ENCODE measurements at places on chromosomes 4 and X.

DNA sequence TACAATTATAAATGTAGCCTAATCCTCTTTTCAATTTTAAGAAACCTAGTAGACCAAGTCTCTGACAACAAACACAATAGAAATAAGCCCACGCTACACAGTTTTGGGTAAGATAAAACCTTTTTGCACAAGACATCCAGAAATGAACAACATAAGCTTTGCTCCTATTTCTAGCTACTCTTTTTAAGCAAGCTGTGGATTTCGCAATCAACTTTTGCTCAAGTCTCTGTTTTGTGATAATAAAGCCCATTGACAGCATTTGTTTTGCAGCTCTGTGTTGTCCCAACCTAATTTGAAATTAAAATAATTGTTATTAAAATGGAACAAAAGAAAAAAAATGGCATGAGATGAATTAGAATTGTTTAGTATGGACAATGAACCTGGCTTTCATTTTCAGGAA, 287.9 kb upstream of the PUDP start:
- no peak for DNase-seq

DNA sequence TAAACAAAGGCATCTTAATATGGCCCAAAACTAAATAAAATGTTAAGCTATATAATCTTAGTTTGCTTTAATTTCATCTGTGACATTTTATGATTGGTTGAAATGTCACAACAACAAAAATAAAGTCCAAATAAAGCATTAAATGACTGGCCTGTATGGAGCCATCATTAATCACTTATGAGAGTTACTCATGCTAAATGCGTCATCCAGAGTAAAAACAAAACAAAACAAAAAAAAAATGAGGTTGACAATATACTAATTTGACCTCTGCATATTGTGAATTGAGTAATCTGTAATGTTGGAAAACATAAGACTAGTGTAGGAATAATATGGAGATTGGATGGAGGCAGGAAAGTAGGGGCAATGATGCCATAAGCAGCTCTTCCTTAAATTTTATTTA, 139.7 kb downstream of the MAPK10 start:
- DNase-seq = no peak

GRCh38 chr4:38663801-38664705, at the start of gene KLF3:
Gene KLF3, plus strand, starts transcription at chr4:38664199. Its CDS starts 16,427 bp downstream, at chr4:38680626.
- DNase-seq = no peak

GRCh38 chrX:1491851-1492349, 39.2 kb upstream of the ASMTL start:
- no peak for DNase-seq

GRCh38 chrX:134745636-134746409, 87.6 kb upstream of the PLAC1 start:
- DNase-seq = no peak

DNA sequence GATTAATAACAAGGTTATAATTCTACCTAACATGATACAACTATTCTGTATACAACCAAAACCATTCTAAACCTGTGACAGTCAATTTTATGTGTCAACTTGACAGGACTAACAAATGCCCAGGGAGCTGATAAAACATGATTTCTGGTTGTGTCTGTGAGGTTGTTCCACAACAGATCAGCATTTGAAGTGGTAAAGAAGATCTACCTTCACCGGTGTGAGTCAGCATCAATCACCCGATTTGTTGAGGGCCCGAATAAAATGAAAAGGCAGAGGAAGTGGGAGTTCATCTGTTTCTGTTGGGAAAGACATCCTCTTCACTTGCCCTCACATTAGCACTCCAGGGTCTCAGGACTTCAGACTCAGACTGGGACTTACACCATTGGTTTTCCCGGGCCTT, 187.9 kb downstream of the MAB21L2 start:
- DNase-seq = no peak

DNA sequence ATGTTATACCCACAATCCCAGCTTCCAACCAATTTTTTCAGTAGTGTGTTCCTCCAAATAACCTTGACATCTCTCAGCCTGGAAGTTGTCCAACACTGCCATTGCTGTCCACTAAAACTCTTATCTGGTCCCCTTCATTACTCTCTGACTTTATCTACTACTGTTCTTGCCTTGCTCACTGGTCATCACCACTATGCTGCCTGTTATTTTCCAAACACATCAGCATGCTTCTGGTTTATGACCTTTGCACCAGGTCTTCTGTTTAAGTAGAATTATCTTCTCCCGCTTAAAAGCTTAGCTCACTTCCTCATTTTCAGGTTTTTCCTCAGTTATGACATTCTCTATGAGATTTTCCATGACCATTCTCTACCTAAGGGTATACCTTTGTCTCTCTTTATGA, 5.5 kb downstream of the ELMOD2 start:
- DNase-seq = no peak

DNA sequence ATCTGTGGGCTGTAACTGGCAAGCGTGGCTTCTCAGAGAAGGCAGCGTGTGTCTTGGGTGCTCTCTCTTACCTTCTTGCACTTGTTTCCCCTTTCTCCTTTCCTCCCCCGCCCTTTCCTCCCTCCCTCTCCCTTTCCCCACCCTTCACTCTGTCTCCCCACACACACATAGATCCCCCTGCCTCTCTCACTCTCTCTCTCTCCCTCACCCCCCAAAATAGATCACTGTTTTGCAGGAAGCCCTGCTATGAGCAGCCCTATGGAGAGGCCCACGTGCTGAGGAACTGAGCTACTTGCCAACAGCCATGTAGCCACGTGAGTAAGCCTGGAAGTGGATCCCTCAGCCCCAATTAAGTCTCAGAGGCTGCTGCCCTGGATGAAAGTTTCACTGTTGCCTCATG, 4.3 kb upstream of the PNMA6E start:
- no peak for DNase-seq

- peak; percentile 25 for DNase-seq
These were observed 88.2 kb upstream of the USP9X start for GRCh38 chrX:40996886-40997530.

- DNase-seq = no peak
These were observed 42.0 kb downstream of the MAP7D3 start for GRCh38 chrX:136209016-136209738.

DNA sequence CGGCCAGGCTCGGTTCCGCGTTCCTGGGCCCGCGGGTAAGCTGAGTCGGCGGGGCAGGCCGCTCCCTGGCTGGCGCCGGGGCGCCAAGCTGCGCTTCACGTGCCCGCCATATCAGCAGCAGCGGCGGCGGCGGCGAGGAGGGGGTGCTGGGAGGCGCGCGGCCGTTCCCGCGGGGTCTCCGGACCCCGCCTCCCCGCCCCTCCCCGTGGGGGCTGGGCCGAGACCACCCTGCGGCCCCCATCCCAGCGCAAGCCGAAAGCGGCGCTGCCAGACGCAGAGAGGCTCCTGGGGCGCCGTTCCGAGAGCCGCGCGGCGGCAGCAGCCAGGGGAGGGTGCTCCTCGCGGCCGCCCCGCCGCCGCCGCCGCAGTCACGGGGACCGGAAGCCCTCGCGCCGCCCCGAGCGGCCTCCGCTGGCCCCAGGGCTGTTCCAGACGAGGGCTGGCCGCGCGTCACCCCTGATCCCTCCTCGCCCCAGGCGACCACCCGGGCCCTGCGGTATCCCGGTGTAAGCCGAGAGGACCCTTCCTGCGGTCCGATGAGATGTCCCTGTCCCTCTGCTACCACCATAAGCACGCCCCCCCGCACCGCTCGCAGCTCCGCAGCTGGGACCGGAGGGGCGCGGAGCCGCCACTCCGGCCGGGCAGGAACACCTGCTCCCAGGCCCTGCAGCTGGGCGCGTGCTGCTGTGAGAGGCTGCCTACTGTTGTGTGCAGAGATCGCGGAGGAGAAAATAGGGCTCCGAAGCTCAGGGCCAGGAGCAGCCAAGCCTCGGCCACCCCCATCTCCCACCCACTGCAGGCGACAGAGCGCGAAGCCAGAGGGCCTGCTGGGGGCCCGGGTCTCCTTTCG, 7.5 kb upstream of the BCOR start:
- no peak for DNase-seq

- no peak for DNase-seq
These were observed 5.3 kb downstream of the FBXW7 start for GRCh38 chr4:152530600-152530999.

- no peak for DNase-seq
These were observed 166.7 kb downstream of the FAT4 start for GRCh38 chr4:125481334-125482045.

GRCh38 chrX:113741744-113742143, 842.1 kb upstream of the HTR2C start:
- no peak for DNase-seq

DNA sequence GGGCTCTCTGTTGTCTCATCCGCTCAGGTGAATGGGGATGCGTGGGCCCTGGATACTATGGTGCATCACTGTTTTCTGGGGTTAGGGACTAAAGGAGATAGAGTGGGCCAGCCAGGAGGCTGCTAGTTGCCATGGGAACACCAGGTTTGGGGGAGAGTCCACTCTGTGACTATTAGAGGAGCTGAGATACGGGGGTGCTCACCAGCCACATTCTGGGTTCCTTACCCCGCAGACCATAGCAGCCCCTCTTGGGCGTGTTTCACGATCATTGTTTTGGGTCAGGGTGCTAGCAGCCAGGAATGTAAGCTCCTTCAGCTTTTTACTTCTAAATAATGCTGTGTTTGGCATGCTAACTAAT, 4.6 kb downstream of the EFNB1 start:
- no peak for DNase-seq

DNA sequence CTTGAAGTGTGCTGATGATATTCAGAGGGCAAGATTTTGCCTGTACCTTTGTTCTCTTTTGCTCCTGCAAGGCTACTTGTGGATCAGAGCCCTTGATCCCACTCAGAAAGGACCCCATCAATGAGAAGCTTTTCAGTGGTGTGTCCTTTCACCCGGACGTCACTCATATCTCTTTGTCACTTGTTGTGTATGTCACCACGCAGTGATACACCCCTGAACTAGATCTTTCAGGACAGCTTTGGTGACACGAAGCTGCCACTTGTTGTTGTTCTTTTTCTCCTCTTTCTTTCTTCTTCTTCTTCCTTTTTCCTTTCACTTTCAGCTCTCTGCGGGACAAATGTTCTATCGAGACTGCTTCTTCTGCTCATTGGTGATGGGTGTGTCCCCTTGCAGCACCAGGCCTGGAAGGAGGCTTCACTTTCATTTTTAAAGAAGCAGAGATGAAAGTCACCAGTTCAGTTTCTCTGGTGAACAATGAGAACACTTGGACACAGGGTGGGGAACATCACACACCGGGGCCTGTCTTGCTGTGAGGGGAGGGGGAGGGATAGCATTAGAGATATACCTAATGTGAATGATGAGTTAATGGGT, 83.6 kb downstream of the NBDY start:
- no peak for DNase-seq

DNA sequence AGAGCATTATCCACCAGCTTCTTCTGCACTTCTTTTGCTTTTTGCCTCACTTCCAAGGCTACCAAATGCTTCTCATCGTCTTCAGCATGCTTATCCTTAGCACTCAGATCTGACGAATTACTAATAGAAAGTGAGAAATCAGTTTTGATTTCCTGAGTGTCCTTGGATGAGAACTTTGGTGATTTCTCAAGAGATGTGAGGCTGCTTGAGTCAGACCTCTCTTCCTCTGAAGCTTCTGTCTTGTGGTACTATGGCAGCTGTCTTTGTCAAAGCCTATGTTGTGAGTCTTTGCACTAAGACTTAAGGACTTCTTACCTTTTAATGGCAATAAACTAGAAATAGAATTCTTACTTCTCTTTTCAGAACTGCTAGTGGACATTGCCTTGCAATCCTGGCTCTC, 169.9 kb downstream of the CPE start:
- no peak for DNase-seq

GRCh38 chrX:65668377-65669310, 1.2 kb downstream of the MSN start:
- DNase-seq = no peak

- DNase-seq = no peak
These were observed 1165.8 kb upstream of the ADGRL3 start for GRCh38 chr4:60034361-60034760.

- no peak for DNase-seq
These were observed 35.7 kb upstream of the GABRQ start for GRCh38 chrX:152601848-152602616.

- DNase-seq = peak; percentile 90
These were observed 64.7 kb downstream of the TMEM156 start for GRCh38 chr4:38967260-38968095.

DNA sequence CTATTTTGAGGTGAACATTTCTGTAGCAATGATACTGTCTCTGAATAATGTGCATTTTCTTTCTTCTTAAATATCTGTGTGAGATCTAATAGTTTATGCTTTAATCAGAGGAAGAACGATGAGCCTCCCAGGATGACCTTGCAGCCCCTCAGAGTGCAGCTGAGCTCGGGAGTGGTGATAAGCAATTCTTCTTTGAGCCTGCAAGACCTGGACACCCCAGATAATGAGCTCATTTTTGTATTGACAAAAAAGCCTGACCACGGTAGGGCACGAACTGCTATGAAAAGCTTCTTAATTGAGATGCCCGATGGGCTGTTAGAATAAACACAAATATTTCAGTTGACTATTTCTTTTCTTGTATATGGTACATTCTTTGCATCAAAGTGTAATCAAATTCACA, 105.0 kb upstream of the ANXA3 start:
- no peak for DNase-seq

GRCh38 chrX:46381630-46382029, 163.6 kb downstream of the ZNF674 start:
- no peak for DNase-seq

GRCh38 chrX:101081231-101081630, 2.6 kb downstream of the TMEM35A start:
- no peak for DNase-seq

DNA sequence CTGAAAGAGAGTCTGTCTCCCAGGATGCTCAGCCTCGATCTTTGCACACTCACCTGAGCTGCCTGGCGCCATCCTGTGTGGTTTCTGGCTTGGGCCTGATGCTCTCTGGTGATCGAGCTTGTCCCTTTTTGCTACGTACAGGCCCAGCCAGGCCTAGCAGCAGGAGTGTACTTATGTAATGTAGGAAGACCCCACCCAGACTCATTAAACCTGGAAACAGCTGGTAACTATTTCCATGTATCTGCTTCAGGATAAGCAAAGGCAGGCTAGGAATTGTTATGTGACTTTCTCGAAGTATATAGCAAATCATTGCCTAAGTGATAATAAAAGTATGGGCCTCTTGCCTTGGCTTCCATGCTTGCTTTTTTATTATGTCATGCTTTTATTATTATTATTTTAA, 18.6 kb upstream of the ARSJ start:
- no peak for DNase-seq

DNA sequence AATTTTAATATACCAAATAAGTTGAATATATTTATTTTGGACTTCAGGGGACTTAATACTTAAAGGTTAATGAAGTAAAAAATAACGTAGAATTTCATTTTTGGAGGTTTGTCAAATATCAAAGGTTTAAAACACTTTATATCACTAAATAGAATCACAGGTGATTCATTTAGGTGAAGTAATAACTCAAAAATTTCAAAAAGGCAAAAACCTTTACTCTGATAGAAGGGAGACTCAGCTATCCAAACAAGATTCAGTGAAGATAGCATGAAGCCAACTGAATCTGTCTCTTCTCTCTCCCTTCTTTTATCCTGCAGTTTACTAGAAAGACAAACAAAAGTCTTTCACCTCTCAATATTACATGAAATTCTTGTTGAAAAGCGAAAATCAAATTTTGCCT, 110.2 kb upstream of the CYSLTR1 start:
- DNase-seq = no peak

- DNase-seq = no peak
These were observed 12.2 kb upstream of the MTMR1 start for GRCh38 chrX:150680974-150681373.
